Central memory CD8-positive, alpha-beta T cell (primary cell): ENCODE measurements at places on chromosomes 4 and X.

DNA sequence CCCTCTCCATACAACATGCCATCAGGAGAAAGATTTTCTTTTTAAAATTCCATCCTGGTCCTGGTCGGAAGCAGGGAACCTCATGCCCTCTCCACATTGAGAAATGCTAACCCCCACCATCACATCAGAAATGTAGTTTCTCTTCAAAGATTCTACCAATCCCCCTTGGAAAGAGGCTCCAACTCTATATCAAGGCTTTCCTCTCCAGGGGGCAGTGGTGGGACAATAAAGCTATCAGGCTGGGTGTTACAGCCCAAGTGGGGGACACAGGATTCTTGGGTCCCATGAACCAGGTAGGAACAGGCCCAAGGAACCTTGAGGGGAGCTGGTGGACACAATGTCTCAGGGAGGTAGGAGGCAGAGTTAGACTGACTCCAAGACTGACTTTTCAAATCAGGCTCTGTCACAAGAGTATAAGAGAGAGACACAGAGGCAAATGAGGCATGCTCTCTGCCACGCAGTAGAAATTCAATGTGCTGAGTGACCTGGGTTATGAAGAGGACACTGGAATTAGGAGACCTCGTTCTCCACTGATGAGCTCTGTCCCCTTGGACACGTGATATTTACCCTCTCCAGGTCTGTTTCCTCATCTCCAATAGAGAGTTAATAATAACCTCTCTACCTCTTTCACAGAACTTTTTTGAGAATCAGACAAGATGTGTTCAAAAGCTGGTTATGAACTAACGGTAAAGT is 4.5 kb downstream of the GJB1 start:
- DNase-seq: no peak

GRCh38 chr4:541271-541670 is 34.8 kb downstream of the TMEM271 start:
- no peak for DNase-seq

GRCh38 chr4:127250577-127250976 is 382.2 kb upstream of the INTU start:
- DNase-seq: no peak

- DNase-seq: no peak
Measured at GRCh38 chrX:139093201-139093600, 381.7 kb upstream of the FGF13 start.

DNA sequence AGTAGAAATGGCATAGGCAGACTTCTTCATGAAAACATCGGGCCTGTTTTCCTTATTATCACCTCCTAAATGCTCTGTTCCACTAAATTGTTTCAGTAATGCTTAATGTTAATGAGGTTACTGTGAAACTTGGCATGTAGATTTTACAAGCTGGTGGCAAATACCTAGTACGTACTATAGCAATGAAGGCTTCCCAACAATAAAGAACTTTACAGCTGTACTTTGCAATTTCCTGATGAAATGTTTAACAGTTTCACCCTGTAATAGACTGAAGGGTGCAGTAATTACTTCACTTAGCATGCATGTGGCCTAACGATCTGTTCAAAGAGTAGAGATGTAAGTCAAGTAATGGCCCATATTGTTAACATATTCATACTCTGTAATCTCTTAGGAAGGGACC is 524.7 kb downstream of the IL15 start:
- no peak for DNase-seq

DNA sequence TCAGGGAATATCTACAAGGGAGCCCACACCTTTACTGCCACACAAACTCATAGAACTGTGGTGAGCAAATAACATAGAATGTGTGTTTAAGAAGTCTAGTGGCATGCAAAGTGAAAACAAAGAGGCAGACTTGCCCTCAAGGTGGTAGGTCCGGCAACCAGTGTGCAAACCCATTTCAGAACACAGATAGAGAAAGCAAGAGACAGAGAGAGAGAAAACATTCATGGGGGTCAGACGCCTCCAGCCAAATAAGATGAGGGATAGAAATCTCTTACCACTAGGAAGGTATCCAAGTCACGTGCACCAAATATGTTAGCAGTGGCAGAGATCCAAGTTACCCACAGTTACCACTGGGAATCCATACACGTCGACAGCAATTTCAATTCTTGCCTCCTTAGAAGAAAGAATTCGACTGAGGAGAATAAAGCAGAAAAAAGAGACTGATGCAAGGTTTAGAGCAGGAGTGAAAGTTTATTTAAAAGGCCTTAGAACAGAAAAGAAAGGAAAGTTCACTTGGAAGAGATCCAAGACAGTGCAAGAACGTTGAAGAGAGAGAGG is 252.8 kb downstream of the NAP1L3 start:
- no peak for DNase-seq

DNA sequence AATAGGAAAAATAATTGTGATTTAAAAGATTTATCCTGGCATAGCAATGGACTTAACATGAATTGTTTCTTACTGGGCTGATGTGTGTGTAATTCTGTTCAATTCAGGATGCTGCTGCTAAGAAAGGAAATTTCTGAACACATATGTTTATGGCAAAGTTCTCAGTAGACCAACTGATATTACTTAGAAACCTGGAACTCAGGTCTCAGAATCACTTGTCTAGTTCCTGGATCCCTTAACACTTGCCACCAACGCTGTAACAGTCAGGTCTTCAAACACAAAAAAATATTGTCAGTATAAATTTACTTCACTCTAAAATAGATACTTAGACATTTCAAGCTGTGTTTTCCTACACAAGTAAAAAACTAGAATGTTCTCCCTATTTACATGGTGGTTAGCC is 5.5 kb downstream of the CASP3 start:
- DNase-seq: no peak

DNA sequence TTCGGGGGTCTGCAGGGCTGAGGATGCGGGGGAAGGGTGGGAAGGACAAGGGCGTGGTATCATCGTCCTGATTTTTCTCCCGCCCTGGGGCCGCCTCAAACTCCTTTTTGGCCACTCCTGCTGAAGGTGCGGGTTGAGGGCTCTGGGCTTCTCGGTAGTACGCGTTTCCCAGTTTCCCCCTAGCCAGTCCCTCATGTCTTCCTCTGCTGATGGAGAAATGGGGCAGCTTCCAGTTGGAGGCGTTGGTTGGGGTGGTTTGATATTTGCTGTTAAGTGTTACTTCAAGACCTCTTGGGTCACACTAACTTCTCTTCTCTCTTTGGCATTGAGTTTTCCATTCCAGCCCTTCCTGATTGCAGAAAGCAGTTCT is 482 bp downstream of the GSTCD start:
- no peak for DNase-seq

GRCh38 chr4:13633671-13634070 is 6.1 kb upstream of the BOD1L1 start:
- DNase-seq: no peak

GRCh38 chr4:6242271-6243029 is 27.2 kb upstream of the WFS1 start:
- no peak for DNase-seq

- no peak for DNase-seq
Measured at GRCh38 chr4:69054578-69055200, 41.6 kb upstream of the UGT2B7 start.

DNA sequence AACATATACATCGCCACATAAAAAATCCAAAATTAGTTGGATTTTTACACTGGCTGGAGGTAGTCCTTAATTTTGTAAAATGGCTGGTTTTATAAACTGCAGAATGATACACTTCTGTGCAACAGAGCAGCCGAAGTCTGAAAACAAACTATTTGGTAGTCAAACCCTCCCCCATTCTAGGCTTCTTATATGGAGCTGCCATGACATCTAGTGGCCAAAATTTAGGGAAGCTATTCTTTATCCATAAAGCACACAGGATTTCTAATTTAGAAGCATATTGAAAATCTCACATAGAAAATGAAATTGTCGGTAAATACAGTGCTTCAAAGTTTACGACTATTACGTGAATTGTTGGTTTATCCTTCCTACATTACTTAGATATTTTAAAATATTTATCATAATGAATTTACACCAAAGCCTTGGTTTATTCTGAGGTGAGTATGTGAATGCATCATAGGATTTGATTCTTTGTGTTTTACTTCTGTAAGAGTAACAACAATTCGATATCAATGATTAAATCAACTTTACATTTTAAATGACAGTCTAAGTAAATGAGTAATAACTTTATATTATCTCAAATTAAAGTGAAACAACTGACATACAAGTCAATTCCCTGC is 113.4 kb upstream of the FAM241A start:
- no peak for DNase-seq

DNA sequence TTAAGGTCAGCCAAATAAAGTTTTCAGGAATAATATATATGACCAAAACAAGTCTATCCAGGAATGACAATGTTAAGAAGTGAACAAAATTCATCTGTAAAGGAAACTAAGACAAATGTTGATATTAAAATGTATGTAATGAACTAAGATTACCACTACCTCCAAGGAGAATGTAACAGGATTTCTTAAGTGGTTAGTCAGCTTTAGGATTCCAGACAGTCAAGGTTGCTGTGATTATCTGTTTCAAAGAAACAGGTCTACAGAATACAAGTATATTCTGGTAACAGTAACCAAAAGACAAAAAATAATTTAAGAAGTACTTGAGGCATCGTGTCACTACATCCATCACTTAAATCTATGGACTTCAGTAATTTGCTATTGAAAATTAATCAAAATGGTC is 172.8 kb downstream of the SCFD2 start:
- DNase-seq: no peak

DNA sequence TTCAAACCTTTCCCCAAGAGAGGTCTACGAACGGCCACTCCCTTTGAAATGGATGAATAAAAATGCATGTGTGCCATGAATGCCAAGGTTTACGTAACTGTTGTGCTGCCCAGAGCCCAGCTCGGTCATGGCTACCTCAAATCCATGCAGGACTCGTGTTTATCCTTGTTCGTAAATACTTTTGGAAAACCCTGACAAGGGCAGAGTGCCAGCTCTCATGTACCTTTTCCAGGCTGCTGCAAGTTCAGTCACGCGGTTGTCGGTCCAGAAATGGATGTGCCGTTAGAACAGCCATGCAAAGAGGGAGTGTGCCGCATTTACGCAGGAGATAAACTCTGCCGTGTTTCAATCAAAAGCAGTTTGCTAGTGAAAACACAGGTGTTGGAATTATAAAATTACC is 123.4 kb downstream of the AMELX start:
- DNase-seq: no peak

GRCh38 chrX:104567506-104567905 is 1.5 kb downstream of the IL1RAPL2 start:
- no peak for DNase-seq

GRCh38 chrX:102652031-102652688 is 877 bp downstream of the GPRASP1 start:
- peak; percentile 43 for DNase-seq

GRCh38 chrX:34555481-34555880 is 101.6 kb downstream of the TMEM47 start:
- no peak for DNase-seq

GRCh38 chr4:111537871-111538270 is 607.4 kb upstream of the FAM241A start:
- DNase-seq: no peak

DNA sequence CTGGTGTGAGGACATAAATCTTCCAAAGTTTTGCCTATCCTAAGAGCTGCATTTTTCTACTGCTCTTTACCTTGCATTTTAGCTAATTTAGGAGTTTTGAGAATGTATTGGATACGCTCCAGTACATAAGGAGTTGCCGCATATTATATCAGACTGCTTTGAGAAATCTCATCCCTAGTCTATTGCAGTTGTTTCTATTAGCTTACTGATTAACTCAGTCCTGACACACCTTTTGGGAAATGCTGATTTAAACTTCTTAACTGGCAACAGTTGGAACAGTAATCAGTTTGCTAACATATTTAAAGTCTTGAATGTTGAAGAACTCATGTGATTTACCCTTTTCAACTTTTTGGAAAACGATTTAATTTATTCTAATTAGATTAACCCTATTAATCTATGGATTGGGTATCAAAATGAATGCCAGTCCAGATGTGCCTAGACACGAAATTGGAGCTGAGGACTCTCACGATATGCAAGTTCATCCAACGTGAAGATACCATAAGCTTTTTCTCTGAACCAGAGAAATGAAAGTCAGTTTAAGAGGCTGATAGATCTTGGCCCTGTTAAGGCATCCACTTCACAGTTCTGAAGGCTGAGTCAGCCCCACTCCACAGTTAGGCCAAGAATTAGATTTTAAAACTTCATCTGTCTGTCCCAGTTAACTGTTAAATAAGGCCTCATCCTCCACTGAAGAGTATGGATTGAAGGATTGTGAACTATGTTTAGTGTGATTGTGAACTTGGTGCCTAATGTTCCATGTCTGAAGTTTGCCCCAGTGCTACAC is 90.0 kb downstream of the MAOA start:
- no peak for DNase-seq

DNA sequence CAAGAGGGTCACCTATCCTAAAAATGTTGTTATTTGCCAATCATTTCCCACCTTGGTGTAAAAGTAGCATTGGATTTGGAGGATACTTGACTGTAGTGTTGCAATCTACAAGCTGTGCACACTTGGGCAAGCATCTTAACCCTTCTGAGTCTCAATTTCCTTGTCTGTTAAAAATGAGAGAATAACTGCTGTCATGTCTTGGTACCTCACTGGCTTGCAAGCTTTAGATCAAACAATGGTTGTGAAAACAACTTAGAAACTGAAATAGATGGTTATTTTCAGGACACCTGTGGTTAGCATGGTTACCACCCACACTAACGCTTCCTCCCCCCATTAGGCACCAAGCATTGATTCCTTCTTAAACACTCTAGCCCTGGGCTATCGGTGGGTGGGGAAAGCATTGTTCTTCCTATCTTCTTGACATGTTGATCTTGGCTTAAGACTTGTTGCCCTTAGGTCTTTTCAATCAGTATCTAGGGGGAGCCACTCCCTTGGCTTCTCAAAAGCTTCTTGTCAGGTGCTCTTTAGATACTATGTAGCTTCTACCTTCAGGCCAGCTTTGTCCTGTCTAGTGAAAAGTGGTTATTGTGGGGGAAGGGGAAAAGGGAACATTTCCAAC is 10.6 kb upstream of the AMOT start:
- DNase-seq: no peak

DNA sequence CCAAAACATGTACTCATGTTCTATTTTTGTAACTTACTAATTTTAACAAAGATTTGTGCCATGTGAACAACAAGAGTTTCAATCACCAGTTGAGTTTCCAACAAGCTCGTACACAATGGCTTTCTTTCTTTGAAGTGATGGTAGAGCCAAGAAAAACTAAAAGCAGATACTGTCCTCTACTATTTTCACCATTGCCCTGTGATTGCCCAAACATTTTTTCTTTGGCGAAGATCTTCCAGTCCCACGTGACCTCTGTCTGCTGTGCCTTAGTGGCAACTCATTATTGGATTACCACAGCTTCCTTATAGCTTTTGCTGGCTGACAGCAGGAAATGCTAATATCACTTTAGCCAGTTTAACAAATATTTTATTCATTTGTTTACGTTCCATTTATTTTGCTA is 1147.1 kb downstream of the STIM2 start:
- DNase-seq: no peak
